ENCODE measurements at places on chromosomes 7 and 10.

- DNase-seq, result no peak
These were observed 403.1 kb upstream of the C7orf33 start for GRCh38 chr7:148187471-148187870.

DNA sequence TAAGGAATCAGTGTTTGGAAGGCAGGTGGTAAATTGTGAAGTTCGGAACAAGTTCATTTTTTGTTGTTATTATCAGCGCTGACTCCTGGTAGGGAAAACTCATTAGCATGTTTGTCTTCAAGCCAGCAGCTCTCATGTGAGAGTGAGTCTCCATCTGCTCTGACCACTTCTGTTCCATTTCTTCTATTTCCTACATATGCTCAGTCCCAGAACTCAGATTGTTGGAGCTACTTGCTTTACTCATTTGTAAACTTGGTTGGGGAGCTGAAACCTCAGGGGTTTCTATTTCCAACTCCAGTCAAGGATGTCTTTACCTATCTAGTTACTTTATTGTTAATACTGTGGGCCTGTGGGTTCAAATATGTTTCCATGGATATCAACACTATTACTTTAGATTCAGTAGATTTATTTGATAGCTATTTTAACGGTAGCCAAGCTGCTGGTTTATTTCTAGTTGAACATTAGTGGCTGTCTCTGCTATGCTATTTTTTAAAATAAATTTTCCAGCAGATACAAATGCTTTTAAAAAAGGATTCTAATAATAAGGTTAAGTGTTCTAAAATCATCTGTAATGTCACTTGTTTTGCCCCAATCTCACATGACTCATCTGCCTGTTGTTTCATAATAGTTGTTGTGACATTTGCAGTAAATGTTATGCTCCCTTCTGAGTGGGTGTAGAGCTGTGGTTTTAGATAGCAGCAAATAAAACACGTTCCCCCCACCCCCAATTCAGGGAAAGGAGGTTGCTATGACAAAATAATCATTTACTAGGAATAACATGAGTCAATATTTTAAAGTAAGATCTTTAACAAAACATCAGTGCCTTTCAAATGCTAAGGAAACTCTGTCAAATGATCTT is 143.3 kb downstream of the HDAC9 start:
- DNase-seq, result peak; percentile 86

GRCh38 chr7:1175967-1176851 is 16.2 kb upstream of the ZFAND2A start:
- peak; percentile 65 for DNase-seq

DNA sequence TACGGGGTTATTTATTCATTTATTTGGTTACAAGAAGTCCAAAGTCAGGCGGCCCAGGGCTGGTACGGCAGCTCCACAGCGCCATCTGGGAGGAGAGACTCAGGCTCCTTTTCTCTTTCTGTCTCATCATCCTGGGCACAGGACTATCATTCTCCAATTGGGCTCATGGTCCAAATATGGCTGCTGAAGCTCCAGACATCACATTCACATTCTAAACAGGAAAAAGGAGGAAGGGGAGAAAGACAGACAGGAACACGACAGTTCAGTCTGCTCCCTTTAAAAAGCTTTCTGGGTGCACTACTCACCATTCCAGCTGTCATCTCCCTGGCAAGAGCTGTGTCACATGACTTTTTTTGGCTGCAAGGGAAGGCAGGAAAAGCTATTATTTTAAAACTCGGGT is 74.4 kb upstream of the PDZD8 start:
- no peak for DNase-seq

- DNase-seq, result peak; percentile 1
These were observed 61.1 kb downstream of the EBLN1 start for GRCh38 chr10:22156750-22157149.

DNA sequence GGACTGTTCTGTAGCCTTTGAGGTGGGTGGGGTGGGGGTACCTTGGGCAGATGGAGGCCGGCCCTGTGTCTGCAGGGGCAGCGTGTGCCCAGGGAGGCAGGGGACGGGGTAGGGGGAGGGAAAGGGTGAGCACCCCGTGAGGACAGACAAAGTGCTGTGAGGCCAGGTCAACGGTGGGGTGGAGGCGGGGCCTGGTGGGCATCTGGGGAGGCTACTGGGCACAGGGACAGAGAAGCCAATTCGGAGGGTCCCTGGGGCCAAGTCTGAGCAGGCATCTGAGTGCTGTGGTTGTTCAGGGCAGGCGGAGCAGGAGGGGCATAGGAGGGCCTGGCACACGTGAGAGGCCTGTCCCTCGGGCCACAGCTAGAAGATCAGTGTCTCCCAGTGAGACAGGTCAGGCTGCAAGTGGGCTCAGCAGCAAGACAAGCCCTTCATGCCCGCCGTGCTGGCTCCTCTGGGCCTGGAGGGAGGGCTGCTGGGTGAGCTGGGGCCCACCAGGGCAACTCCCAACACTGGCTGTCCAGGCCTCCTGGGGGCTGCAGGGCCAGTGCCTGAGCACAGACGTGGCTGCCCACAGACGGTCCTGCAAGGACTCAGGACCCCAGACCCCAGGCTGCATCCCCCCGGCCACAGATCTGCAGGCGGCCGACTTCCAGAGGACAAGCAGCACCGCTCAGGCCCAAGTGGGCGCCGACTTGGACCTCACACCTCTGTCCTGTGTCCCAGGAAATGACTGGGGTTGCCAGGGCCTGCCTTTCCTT is 26.4 kb upstream of the KNDC1 start:
- DNase-seq, result no peak

- no peak for DNase-seq
These were observed 10.1 kb downstream of the BNIP3 start for GRCh38 chr10:131971591-131971990.

DNA sequence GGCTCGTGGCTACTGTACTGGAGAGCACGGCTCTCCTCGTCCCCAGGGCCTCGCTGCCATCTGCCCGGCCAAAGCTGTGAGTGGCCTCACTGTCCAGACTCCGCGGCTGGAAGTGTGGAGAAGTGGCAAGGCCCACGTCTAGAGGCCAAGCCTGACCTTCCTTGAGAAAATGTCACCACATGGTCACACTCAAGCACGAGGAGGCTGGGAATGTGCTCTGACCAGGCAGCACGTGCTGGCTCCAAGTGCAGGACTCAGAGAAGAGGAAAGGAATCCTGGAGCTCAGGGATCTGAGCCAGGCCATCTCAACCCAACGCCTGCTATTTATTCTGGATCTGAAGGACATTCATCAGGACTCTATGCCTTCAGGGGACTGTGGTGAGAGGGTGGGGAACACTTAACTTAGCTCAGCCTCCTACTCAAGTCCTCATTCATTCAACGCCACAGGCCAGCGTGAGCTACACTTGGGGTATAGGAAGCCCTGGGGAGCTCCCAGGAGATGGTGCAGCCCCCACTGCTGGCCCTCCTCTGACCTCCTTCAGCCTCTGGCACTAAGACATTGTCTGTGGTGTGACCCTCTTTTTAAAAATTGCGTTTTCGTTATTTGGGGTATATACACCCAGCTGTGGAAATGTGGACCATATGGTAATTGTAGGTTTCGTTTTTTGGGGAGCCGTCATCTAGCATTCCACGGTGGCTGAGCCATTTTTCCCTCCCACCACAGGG is 29.0 kb downstream of the EN2 start:
- DNase-seq, result no peak

GRCh38 chr10:112456533-112456932 is 9.5 kb downstream of the VTI1A start:
- no peak for DNase-seq

DNA sequence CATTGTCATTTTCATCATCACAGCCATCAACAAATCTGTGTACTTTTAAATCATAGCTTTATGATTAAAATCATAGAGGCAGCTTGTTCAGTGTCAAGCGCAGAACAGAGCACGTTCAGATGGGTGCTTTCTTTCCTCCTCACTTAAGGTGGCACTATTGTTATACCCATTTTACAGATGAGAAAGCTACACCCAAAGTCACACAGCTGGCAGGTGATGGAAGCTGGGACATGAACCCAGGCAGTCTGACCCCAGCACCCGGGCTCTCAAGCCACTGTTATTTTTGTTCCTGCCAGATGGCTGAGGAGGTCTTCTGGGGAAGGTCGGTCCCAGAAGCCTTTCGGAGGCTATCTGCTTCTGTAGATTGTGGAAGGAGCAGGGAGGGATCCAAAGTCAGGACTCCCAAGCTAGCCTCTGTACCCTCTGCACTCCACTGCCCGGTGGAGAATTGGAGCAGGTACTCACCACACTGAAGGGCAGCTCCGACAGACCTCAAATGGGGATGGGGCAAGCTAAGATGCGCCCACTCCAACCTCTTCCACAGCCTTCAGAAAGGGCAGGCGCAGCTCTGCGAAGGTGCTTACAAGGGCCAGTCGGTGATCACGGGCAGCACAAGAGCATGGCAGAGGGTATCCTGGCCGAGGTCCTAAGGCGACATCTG is 610 bp downstream of the AVPI1 start:
- no peak for DNase-seq

DNA sequence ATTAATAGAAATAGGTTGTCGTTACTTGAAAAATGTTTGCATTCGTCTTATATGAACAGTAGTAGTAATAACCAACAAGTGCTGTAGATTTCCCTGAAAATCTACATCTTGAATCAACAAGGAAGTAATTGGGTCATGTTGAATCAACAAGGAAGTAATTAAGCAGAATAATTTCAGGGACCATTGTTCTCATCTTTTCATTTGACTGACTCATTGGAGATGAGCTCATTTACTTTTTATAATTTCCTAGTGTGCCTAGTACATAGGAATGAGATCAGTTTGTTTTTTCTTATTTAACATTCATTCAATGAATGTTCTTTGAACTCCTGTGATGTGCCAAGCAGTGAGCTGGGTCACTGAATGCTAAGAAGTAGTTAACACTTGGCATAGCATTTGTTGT is 8.2 kb downstream of the CLDN12 start:
- DNase-seq, result no peak

GRCh38 chr10:14062528-14063260 is 268.0 kb downstream of the FRMD4A start:
- DNase-seq, result peak; percentile 83

DNA sequence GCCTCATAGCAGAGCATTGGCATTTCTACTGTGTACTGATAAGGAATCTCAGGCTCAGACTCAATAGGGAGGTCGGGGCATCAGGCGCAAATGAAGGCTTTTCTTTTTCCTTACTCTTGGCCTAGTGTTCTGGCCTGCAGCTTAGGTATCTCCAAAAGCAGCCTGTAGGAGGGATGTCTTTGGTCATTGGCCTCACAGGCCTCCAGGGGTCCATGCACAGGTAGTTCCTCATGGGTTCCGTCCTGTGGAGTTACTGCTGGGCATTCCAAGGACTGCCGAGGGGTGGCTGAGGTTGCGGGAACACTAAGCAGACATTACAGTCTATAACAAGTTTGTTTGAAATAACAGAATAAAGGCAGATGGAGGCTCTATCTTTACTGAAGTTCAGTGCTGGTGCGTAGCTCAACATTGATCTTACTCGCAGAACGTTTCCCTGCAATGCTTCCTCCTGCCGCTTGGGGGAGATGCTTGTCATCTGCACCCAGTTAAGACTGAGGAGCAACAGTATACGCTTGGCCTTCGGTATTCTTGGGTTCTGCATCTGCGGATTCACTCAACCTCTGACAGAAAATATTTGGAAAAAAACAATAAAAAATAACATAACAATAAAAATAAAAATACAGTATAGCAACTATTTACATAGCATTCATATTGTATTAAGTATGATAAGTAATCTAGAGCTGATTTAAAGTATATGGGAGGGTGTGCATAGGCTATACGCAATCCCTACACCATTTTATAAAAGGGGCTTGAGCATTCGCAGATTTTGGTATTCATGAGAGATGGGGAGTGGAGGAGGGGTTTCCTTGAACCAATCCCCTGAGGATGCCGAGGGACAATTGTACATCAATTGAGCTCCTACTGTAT is 58.9 kb downstream of the SH2D4B start:
- peak; percentile 52 for DNase-seq

GRCh38 chr10:92829786-92830377 is 18.4 kb upstream of the EXOC6 start:
- DNase-seq, result no peak

GRCh38 chr7:146636581-146636980 is 520.0 kb downstream of the CNTNAP2 start:
- DNase-seq, result no peak

DNA sequence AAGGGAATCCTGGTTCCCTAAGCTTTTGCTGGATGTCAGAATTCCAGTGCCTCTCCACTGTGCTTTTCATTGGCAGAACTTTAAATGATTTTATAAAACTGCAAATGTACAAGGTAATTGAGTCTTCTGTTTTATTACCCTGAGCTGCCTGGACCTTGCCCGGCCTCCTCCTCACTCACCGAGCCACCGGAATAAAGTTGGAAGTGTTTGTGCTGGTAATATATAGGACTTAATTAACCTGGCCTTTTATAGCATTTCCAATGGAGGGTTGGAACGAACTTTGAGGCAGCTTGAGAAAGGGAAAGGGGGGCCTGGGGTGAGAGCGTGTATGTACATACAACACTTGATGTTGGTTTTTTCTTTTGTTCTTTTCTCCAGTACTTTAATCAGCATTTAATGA is 43.4 kb downstream of the ZNF503 start:
- no peak for DNase-seq

GRCh38 chr10:11150879-11151415 is 133.3 kb downstream of the CELF2 start:
- no peak for DNase-seq

- DNase-seq, result no peak
These were observed 4.6 kb upstream of the TMEM139 start for GRCh38 chr7:143280160-143280559.

DNA sequence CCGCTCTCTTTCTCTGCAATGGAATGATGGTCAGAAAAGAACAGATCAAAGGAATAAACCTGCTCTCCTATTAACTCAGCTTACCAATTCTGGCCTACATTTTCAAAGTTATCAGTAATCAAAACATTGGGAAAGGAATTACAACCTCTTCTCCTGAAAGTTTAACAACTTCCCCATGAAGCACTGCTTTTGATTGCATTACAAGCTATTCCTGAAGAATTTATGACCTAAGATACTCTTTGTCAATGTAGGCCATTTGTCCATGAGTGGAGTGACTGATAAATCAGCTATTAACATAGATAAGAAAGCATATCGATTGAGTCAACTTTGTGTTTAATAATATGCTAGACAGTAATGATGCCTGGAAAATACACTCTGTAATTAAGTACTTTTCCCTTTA is 271.7 kb upstream of the C7orf33 start:
- DNase-seq, result no peak
